H9 (cell line): ENCODE measurements at places on chromosomes 12 and 14.
A peak's percentile ranks its signal among the peaks of the same experiment; 100 is the strongest.

GRCh38 chr14:105251920-105252319 is 3.6 kb downstream of the BTBD6 start:
- DNase-seq = no peak

- no peak for DNase-seq
Measured at GRCh38 chr14:73696466-73697400, 17.5 kb downstream of the PNMA1 start.

GRCh38 chr14:39967885-39968284 is 535.7 kb upstream of the FBXO33 start:
- DNase-seq = no peak

DNA sequence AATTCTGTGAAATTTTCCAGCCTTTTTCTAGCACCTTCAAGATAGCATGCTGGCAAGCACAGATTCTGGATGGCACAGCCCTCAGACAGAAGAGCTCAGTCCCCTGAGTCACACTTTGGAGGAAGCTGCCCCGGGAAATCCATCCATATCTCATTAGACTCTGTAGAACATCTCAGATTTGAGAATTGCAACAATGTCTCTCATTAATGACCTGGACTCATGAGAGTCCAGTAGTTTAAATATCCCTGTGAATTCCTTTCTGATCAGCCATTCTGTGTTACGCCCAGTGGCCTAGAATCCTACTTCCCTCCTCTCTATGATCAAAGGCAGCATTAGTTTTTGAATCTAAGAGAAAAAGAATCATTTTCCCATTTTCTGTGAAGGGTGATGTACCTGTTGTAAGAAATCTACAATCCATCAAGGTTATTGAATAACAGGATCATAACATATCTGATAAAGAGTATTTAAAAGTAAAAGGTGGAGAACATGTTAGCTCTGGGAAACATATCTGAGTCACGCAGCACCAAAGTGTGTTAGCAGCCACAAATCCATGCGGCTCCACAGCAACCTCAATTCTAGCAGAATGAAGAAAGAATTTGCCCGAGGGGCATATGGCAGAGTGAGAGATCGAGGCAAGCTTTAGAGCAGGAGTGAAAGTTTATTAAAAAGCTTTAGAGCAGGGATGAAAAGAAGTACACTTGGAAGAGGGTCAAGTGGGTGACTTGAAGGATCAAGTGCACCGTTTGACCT is 855.6 kb upstream of the TMEM132C start:
- no peak for DNase-seq

- DNase-seq = no peak
Measured at GRCh38 chr12:88141425-88141773, 489 bp downstream of the CEP290 start.

GRCh38 chr12:27769142-27769673 is 10.8 kb upstream of the KLHL42 start:
- DNase-seq = no peak

GRCh38 chr12:85681333-85681732 is 154.9 kb downstream of the RASSF9 start:
- no peak for DNase-seq

DNA sequence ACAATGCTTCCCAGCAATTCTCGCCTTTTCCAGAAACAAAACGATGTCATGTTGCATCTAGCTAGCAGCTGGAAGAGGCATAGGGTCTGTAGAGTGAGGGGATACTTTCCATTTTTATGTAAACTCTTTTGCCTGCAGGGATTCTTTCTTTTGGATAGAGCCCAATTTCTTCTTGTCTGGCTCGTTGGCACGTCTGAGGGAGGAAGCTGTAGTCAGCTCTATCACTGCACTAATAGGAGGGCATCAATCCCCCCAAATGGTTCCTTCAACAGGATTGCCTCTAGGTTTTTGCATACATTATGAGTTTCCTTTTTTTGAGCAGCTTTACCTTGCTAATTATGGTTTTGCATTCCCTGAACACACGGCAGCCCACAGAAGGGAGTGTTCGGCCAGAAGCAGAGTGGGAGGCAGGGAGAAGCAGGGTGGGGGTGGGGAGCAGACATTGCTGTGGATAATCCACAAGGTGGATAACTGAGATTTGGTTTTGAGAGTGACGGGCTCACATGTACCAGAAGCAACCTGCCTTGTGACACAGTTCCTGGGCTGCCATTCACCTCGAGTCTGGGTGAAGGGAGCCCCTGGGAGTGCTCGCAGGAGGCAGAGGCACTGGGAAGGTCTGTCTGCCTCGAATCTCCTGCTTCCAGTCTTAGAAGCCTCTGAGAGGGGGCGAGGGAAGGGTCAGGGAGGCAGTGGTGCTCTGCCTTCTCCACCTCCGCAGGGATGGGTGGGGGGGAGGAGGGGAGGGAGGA is 24.5 kb downstream of the LRTM2 start:
- DNase-seq = peak; percentile 16

- no peak for DNase-seq
Measured at GRCh38 chr12:70178038-70178437, 65.2 kb upstream of the CNOT2 start.

GRCh38 chr12:93686572-93687356 is 9.6 kb downstream of the CRADD start:
- DNase-seq = no peak

DNA sequence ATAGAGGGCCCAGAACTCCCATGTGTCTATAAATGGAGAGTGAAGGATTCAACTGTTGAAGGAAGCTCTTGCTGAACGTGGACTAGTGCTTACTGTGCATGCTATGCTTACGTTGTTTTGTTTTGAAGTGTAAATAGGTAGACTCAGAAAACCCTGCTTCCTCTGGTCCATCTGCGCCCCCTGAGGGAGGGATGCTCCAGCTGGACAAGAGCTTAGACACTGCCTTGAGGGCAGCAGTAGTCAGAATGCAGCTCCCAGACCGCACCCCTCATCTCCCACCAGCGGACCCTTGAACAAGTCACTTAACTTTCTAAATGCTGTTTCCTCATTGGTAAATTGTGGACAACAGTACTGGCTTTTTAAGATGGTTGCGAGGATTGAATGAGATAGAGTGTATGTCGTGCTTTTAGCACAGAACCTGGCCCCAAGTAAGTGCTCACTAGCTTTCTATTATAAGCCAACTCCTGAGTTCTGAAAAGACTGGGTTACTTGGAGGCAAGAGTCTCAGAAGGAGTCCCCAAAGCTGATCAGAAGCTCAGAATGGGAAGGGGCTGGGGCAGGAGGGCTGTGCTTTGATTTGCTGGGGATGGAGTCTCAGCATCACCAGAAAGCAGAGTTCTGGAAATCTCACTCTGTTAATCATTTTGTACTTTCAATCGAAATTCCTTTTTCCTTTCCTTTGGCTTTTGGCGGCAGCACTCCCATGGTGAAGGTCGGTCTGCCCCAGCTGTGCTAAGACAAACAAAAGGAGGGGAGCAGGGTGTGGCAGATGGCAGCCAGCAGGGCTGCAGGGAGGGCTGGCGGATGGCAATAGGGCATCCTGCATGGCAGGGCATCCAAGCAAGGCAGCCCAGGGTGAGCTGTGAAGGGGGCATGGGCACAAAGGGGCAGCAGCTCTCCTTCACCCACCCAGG is 15.6 kb downstream of the AGAP2 start:
- DNase-seq = no peak

DNA sequence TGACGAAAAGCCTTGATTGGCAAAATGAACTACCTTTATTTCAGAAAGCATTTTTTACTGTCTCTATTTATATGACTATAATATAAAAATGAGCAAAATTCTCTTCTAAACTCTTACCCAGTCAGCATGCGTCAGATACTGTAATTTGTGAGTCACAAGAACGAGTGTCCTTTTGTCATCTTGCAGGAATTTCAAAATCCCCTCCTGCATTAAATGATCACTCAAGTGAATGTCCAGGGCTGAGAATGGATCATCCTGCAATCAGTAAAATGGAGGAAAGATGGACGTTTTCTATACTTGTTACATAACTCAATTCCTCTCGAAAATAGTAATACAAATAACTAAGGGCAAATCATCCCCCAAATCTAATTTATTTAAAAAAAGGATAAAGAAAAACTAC is 77.7 kb upstream of the KCNJ8 start:
- DNase-seq = no peak

DNA sequence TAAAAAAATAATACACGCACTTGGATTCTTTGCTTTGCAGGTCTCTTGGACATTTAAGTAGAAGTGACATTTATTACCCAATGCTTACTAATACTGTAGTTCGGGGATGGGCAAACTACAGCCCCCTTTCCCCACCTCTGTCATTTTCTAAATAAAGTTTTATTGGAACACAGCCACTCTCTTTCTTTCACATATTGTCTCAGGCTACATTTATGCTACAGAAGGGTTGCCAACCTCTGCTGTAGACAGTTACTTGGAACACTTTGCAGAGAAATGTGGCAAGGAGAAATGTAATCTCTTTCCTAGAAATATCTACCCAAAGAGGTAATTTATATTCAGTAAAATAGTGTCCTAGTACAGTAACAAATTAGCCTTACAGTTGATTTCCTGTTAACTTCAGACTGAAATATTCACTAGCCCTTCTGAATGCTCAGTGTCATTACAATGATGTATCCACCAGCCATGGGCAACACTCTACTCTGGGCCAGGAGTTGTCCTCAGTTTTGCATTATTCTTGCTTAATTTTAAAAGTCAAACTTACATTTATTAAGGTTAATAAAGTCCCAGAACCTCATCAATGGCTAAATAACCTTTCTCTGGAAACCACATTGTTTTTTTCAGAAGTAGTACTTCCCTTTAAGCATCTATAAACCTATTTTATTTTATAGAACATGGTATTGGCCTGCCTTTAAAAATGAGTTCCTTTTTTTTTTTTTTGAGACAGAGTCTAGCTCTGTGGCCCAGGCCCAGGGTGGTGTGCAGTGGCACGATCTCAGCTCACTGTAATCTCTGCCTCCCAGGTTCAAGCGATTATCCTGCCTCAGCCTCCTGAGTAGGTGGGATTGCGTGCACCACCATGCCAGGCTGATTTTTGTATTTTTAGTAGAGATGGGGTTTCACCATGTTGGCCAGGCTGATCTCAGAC is 269.6 kb upstream of the AMIGO2 start:
- no peak for DNase-seq

DNA sequence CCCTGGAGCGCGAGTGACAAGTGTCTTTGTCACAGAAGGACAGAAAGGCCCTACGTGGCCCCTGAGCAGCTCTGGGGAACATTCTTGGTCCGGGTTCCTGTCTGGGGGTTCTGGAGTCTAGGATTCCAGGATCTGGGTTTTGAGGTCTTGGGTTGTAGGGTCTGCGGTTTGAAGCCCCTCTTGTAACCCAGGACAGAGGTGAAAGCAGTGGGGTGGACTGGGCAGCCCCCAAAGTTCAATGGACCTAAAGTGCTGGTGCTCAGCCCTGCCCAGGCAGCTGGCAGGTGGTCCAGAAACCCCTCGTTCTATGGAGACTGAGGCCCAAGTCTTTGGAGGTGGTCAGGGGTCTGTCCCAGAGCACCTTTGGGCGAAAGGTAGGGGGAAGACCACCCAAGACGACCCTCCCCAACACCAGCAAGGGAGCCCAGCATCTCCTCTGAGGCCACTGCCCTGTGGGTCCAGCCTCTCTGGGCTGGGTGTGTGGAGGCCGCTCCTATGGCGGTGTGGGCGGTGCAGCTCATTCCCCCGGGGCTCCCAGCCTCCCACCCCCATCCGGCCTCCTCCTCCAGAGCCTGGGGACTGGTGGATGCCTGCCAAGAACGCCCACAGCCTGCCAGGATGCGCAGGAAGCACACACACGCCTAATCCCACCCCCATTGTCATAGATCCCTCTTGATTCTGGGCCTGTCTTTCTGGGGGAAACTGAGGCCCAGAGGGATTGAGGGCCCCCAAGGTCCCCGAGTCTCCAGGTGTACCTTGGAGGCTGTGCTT is 30.2 kb upstream of the ANKRD9 start:
- no peak for DNase-seq

DNA sequence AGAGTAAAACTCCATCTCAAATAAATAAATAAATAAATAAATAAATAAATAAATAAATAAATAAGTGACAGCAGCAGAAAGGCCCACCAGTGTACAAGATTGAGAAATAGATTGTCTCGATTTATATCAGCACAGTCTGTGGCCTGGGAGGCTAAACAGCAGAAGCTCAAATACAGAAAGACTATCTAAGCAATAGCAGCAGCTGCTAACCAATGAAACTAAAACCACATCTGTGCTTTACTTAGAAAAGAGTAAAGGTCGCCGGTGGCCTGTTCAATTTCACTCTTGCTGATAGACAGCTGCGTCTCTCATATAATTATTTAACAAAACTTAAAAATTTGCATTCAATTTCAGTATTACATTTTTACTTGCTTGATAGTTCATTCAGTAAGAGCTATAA is 325.7 kb downstream of the CEP128 start:
- DNase-seq = no peak

DNA sequence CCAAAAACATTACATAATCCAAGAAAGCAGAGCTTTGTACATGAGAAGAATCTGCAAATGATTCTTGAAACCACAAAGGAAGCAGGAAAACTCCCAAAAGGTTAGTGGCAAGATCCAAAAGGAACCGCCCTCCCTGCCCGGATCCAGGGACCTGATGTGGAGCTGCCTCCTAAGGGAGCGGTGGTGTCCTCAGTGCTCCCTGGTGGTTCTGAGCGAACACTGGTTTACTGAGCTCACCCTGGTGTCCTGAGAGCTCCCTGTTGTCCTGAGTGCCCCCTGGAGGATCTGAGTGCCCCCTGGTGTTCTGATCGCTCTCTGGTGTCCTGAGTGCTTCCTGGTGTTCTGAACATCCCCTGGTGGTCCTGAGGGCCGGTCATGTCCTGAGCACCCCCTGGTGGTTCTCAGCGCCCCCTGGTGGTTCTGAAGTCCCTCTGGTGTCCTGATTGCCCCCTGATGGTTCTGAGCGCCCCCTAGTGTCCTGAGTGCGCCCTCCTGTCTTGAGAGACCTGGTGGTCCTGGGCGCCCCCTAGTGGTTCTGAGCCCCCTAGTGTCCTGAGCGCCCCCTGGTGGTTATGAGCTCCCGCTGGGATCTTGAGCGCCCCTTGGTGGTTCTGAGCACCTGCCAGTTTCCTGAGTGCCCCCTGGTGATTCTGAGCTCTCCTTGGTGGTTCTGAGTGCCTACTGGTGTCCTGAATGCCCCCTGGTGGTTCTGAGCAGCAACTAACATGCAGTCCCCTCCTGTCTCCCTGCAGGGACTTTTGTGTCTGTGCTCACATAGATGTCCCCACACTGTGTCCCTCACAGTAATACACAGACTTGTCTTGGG is 891.1 kb downstream of the TMEM121 start:
- DNase-seq = peak; percentile 32

DNA sequence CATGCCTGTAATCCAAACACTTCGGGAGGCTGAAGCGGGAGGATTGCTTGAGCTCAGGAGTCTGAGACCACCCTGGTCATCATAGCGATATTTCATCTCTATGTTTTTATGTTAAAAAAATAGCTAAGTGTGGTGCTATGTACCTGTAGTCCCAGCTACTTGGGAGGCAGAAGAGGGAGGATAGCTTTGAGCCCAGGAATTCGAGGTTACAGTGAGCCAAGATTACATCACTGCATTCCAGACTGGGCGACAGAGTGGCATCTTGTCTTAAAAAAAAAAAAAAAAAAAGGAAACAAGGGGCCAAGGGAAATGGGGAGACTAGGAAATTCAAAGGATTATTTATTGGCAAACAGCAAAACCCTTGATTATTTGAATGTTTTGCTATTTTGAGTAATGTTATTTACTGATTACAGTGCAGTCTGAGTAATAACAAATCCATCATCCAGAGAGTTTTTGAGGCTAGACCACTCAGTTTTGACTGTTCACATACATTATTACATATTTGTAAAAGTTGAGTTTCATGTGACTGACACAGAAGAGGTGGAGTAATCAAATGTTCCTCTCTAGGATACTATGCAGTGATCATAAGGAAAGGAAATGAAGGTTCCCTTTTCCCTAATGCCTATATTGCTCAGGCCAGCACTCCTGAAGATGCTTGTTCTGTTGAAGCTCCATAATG is 40.8 kb downstream of the PRKCH start:
- DNase-seq = no peak

- no peak for DNase-seq
Measured at GRCh38 chr14:74519316-74520074, 25.9 kb downstream of the ISCA2 start.

GRCh38 chr12:92295523-92295922 is 149.9 kb upstream of the BTG1 start:
- no peak for DNase-seq
